HT-29 (cell line): ENCODE measurements at places on chromosomes 1 and 21.
A peak's percentile ranks its signal among the peaks of the same experiment; 100 is the strongest.

GRCh38 chr1:173997791-173998190, 24.4 kb downstream of the RC3H1 start:
- no peak for DNase-seq

- DNase-seq = no peak
These were observed 41.7 kb downstream of the PTGFRN start for GRCh38 chr1:116951200-116951935.

- no peak for DNase-seq
These were observed 67.4 kb upstream of the ZNF326 start for GRCh38 chr1:89927478-89927877.

DNA sequence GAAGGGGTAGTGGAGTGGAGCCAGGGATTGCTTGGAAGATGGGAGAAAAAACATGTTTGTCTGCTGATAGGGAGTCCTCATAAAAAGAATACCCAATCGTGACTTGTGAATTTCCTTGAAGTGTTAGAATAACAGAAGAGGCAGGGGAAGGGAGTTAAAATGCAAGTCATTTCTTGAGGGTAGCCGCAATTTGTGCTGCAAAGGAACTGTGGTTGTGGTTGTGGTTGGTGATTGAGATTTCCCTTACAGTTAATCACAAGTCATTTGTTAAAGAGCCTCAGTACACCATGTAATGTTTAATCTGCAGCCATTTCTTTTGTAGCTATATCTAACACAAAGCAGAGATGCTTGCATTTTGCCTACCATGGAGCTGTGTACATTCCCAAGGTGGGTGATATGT, 38.5 kb upstream of the EGLN1 start:
- DNase-seq = no peak

DNA sequence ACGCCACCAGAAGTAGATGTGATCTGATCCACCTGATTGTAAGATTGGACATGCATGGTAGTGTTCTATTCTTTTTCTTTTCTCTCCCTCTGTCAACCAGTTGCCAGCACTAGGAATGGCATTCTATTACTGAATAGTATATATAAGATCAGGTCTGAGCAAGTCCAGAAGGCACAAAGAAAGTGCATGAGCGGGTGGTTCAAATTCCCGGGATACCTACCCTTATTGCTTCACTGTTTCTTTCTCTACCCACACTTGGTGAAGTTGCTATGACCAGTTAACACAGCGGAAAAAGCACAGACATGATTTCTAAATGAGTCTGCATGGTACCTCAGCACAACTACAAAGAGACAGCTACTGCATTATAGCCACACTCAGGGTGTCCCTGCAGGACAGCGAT, 64.0 kb downstream of the SLC9A1 start:
- DNase-seq = no peak

DNA sequence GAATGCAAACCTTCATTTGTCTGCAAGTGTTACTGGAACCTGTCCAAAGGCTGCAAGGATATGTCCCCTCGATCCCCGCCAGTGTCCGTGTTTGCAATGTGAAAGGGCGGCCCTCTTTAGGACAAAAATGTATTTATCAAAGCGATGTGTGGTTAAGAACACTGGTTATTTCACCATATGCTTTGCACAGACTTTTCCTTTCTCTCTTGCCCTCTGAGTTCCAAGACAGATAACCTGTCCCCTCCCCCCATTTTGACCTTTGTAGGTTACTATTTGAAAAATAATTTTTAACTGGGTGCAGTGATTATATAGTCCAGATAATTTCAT, 1.8 kb downstream of the CHRM3 start:
- DNase-seq = no peak

GRCh38 chr1:61088163-61088974, 6.0 kb downstream of the NFIA start:
- no peak for DNase-seq

GRCh38 chr1:88266051-88266450, 418.0 kb upstream of the PKN2 start:
- no peak for DNase-seq

GRCh38 chr1:66553846-66554245, 19.9 kb downstream of the SGIP1 start:
- DNase-seq = no peak

- DNase-seq = no peak
These were observed 5.5 kb downstream of the TP53BP2 start for GRCh38 chr1:223840254-223840653.

GRCh38 chr1:197307551-197307950, 39.5 kb downstream of the CRB1 start:
- DNase-seq = no peak

GRCh38 chr1:26771643-26772321, 16.0 kb upstream of the PIGV start:
- DNase-seq = peak; percentile 73

DNA sequence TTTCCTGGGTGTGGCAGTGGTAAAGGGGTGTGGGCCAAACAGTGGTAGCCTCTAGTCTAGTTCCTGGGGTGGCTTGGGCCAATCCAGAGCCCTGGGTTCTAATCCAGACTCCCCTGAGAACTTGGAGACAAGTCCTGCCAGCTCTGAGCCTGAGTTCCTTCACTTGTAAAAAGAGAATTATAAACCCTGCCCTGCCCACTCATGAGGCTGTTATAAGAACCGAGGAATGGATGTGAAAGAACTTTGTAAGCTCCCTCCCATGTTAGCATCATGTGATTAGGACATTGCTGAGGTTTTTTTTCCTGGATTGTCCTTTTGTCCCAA, 131.0 kb downstream of the RRAGC start:
- DNase-seq = no peak

DNA sequence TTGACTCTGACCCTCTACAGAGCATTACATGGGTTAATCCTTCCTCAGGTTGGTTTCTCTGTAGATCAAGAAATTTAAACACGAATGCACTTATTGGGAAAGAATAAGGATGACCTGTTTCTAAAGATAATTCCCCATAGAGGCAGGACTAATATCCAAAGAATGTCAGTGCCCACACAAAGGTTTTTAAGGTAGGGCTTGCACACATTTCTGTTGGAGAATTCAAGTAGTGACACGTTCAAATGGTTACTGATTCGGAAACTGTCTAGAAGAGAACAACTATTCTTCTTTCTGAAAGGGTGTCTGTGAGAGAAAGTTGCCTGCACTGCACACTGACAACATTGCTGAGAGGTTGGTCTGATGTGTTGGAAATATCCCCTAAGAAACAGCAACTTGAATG, 167.3 kb downstream of the ZNF326 start:
- DNase-seq = no peak

DNA sequence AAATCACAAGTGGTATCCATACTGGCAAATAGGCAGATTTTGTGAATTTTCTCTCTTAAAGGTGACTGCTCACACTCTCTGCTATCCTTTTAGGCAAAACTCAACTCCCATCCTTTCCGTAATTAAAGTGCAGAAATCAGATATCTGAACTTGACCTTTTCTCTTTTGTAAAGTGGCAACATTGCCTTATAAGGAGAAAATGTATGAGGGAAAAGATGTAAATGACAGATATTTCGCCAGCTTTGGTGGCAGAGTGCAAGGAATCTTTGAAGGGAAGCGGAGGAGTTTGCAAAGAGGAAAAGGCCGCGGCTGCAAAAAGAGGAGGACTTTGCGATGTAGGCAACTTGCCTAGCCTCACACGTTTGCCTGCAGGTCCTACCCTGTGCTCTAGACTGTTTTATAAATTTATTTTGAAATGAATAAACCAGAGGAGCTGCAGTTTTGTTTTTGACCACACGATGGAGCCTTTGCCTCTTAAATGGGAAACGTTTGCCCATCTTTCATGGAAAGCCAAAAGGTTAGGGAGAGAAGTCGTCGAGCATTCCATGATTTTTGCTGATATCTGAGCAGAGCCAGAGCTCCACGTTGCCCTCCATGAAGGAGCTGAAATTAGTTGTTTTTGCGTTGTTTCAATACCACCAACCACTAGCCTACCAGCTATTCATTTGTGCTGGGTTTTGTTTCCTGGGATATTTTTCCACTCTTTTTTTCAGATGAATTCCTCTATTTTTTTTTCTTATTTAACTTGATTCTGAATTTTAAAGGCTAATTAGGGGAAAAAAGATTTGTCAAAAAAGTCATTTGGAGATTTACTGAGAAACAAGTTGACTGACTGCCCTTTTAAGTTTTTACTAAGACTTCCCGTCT, 242.3 kb downstream of the LMX1A start:
- DNase-seq = peak; percentile 87

GRCh38 chr21:42525029-42525581, 11.5 kb downstream of the SLC37A1 start:
- peak; percentile 52 for DNase-seq

GRCh38 chr1:154148807-154149206, 6.1 kb downstream of the NUP210L start:
- no peak for DNase-seq

DNA sequence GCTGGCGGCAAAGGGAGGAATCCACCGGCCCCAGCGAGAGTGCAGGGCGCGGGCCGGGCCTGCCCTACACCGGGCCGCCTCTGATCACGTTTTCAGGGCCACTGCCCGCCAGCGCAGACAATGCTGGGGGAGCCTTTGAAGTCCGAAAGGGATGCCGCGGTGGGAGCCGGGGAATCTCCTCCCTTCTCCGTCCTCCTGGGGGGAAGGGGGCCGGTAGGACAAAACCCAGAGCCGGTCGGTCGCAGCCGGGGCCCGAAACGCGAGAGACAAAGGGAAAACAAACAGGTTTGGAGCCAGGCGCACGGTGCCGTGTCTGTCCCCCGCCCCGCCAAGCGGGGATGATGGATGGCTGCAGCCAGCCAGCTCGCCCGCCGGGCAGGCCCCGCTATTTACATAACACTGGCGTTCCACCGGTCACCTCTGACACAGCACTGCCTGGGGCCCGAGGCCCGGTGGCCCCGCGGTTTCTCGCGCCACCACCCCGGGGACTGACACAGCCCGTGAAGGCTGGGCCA, 92.0 kb downstream of the CASZ1 start:
- DNase-seq = no peak

DNA sequence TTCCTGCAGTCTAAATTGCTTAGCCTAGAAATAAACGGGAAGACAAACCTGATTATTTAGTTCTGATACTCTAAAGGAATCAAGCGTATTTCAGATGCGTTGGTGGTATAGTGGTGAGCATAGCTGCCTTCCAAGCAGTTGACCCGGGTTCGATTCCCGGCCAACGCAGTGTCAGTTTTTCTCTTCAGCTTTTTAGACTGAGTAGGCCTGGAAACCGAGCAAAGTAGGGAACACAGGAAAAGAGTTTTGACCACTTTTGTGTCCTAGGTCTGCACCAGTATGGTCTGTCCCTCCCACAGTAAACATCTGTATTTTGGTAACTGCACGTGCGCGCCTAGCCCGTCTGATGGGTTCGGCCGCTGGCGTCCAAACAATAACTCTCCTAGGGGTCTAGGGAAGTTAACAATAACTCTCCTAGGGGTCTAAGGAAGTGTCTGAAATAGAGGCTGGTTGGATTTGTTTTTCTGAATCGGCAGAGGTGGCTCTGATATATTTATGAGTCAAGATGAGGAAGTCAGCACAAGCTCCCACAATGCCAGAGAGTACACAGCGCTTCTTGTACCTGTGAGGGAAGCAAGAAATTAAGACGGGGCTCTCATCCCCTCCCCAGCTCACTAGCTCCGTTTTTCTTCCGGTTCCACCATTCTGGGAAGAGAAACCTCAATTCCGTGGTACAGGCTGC, 15.6 kb upstream of the HJV start:
- DNase-seq = peak; percentile 99

DNA sequence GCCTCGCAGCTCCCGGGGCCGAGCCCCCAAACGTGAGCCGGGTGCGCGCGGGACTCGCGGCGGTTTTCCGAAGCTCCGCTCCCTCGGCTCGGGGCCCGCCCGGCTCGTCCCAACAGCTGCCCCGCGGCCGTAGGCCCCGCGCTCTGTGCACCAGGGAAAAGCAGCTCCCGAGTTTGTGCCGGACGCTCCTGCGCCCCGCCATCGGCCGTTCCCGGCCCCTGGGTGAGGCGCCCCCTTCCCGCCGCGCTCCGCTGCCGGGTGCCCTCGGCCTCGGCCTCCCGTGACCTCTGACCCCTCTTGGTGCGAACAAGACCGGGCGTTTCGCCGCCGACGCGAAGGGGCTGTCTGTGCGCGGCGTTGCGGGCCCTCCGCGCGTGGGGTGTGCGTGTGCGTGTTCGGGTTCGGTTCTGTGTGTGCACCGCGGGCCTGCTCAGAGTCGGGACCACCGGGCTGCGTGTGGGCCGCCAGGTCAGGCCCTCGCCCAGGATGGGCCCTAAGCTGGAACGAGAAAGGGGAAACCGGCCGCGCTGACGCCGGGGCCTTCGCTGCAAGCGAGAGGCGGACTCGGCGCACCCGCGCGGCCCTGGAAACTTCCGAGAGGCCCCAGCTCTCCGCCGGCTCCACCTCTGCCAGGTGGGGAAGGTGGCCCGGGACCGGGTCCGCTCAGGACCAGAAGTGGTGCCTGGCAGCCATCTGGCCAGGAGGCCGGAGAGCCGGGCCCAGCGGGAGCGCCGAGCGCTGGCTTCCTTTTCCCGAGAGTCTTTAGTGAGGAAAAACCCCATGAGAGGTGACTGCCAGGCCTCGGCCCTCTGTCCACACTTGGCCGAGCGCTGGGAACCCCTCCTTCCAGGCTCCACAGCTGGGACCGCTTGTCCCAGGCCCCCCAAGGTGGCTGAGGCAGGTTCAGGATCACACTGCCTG, 1.9 kb downstream of the PRDM16 start:
- DNase-seq = no peak

DNA sequence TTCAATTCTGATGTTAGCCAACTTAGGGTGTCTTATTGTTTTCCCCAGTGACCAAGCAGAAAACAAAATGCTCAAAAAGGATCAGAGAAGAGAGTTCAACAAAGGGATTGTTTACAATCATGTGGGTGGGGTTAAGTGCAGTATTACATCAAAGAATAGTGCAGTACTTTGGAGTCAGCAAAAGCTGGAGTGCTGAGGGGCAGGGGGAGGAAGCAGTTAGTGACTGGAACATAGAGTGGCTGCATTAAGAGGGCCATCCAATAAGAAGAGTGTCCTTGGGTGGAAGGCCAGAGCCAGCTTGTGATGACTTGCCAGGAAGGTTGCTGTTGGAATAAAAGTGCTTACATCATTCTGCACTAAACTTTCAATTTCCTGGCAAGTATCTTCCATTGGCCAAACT, 175.5 kb downstream of the CYYR1 start:
- DNase-seq = no peak
